ENCODE measurements at places on chromosomes 1 and 21.

- H3K4me1 ChIP-seq = no peaks in the 10 kb centered on the region
- H3K4me3 ChIP-seq = no peak overlapping the region
- H3K27me3 ChIP-seq = no peaks in the 10 kb centered on the region
- no peak overlapping the region for H3K27ac ChIP-seq
- H3K36me3 ChIP-seq = peaks cover 2% of the 10 kb centered on the region
These were observed 49.9 kb downstream of the TRPM2 start for GRCh38 chr21:44403106-44404020.

DNA sequence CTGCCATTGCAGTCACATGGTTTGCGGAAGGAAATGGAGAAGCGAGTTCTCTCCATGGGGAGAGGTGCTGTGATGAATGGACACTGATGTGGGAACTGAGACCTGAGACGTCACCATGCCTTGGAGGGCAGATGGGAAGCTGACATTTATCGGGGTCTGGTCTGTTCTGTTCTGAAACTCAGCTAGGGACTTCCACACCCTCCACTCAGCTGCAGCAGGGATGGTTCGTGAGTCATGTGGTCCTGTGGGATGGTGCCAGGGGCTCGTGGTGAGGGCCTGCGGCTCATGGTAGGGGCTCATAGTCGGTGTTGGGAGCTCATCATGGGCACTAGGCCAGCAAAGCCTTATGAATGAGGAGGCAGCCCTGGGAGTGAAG, 6.1 kb downstream of the GPR137B start:
- DNase-seq = no peak
- H3K4me1 ChIP-seq = peaks cover 4% of the 10 kb centered on the region
- no peaks in the 10 kb centered on the region for H3K36me3 ChIP-seq

- H3K4me3 ChIP-seq = no peak overlapping the region
- no peaks in the 10 kb centered on the region for H3K27me3 ChIP-seq
- H3K36me3 ChIP-seq = no peaks in the 10 kb centered on the region
- no peak overlapping the region for H3K27ac ChIP-seq
These were observed 23.1 kb upstream of the PDE4B start for GRCh38 chr1:65769636-65770035.

GRCh38 chr1:240667351-240667750, 55.4 kb upstream of the GREM2 start:
- no peaks in the 10 kb centered on the region for H3K36me3 ChIP-seq
- H3K27ac ChIP-seq = no peak overlapping the region
- H3K27me3 ChIP-seq = no peaks in the 10 kb centered on the region
- DNase-seq = no peak
- H3K4me1 ChIP-seq = no peaks in the 10 kb centered on the region
- H3K4me3 ChIP-seq = no peak overlapping the region

GRCh38 chr1:181115368-181115684, 26.8 kb downstream of the IER5 start:
- H3K27me3 ChIP-seq = no peaks in the 10 kb centered on the region
- H3K27ac ChIP-seq = no peak overlapping the region
- H3K4me1 ChIP-seq = no peaks in the 10 kb centered on the region
- H3K4me3 ChIP-seq = no peak overlapping the region
- no peaks in the 10 kb centered on the region for H3K36me3 ChIP-seq
- no peak for DNase-seq

DNA sequence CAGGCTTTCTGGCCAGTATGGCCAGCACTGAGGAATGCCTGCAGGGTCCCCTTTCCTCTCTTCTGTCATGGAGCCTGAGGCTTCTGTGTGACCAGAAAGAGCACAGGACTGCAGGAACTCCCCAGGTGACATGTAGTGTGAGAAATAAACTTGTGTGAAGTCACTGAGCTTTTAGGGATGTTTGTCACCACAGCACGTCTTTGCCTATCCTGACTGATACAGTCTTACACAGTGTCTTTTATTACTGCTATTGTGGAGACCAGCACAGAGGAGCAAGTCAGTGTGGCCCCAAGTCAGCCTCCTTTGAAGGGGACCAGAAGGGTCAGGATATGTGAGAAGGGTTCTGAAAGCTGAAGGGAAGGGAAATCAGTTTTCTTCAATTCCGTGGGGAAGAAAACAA, 102.5 kb downstream of the LAMC2 start:
- peaks cover 9% of the 10 kb centered on the region for H3K4me1 ChIP-seq
- H3K27me3 ChIP-seq = no peaks in the 10 kb centered on the region
- H3K36me3 ChIP-seq = peaks cover 9% of the 10 kb centered on the region
- no peak overlapping the region for H3K27ac ChIP-seq
- no peak for DNase-seq

DNA sequence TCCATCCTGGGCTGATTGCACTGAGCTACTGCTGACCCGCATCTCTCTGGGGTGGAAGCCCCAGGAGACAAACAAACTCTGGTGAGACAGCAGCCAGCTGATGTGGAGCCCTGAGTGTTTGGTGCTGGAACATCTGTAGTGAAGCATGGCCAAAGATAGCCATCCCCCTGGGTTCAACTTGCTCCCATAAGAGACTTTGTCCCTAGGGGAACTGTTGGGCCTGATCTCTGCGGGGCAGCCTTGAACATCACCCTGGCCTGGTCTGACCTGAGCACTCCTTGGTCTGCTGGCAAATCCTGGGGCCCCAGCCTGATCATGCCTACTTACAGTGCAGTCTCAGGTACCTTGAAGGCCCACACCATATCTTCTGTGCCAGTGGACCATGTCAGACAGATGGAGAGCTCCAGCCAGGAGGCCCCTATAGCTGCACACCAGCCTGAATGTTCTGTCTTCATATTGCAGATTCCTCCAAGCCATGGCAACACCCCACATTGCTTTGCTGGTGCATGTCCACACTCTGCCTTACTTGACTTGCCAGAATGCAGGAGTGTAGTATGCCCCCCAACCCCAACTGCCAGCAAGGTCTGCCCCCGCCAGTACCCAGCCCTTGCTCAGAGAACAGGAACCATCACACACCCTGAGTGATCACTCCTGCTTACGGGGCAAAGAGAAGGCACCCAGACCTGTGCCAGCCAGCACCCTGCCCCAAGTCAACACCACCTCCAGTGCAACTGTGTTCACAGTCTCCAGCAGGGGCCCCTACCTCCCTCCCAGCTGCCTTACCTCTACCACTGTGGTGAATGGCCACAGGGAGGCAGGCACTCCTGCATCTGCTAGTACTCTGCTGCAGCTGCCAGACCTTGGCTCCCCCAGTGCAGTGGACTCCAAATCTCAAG, 690.5 kb upstream of the NR5A2 start:
- peak; percentile 73 for DNase-seq
- no peaks in the 10 kb centered on the region for H3K36me3 ChIP-seq
- H3K27ac ChIP-seq = no peak overlapping the region
- H3K4me3 ChIP-seq = no peak overlapping the region

DNA sequence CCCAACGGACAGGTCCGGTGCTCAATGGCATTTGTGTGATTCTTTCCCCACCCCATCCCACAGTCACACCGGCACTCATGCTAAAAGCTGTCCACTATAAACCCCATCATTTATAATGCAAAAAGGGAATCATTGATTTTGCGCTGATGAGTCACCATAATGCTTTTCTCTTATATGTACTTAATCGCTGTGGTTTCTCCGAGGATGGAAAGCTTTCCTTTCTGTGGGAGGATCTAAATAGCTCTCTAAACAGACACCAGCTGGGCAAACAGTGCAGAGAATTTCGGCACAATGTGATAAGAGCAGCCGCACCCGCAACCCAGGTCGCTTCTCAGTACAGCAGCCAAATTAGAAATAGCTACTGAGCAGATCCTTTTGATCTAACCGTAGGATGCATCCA, 85.6 kb downstream of the SETD4 start:
- H3K27me3 ChIP-seq = no peaks in the 10 kb centered on the region
- no peak overlapping the region for H3K4me3 ChIP-seq
- no peak overlapping the region for H3K27ac ChIP-seq

GRCh38 chr1:219924342-219924741, 4.0 kb downstream of the SLC30A10 start:
- H3K36me3 ChIP-seq = no peaks in the 10 kb centered on the region
- no peak overlapping the region for H3K27ac ChIP-seq
- H3K27me3 ChIP-seq = peaks cover 13% of the 10 kb centered on the region
- DNase-seq = no peak
- no peaks in the 10 kb centered on the region for H3K4me1 ChIP-seq

DNA sequence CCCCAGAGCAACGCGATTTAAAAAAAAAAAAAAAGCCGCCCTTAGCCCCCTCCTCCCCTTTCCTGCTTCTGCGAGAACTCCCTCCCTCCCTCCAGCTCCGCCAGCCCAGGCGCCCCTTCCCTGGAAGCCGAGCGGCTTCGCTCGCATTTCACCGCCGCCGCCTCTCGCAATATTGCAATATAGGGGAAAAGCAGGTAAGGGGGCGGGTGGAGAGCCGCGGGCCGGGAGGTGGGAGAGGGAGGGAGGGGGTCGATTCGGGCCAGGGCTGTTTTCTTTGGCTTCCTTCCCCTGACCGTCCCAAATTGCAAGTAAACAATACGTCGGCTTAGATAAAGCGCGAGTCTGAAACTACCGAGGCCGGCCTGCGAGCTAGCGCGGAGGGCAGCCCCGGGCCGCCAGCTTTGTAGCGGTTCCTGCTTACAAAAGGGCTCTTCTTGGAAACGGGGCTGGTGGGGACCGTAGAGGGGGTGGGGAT, 408 bp downstream of the LMO4 start:
- DNase-seq = peak; percentile 40
- peak overlapping the region; percentile 82 for H3K4me3 ChIP-seq
- H3K27ac ChIP-seq = no peak overlapping the region
- H3K27me3 ChIP-seq = no peaks in the 10 kb centered on the region
- H3K36me3 ChIP-seq = peaks cover 22% of the 10 kb centered on the region

DNA sequence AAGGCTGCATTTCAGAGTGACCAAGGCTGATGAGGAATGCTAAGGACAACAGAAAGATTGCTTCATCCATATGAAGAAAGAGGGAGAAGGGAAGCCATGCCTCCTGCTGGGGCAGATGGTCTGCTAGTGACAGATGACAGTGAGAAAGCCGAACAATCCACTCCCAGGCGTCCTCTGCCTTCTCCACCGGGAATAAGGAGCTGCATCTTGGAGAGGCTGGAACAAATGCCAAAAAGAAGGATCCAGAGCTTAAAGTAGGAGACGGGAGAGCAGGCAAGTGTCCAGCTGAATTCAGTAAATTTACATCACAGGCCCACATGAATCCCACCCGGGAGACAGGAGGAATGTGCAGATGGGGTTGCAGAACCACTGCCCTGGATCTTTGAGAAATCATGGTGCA, 33.4 kb downstream of the DDX20 start:
- H3K27ac ChIP-seq = no peak overlapping the region
- no peak for DNase-seq
- H3K27me3 ChIP-seq = no peaks in the 10 kb centered on the region
- H3K4me1 ChIP-seq = peaks cover 2% of the 10 kb centered on the region
- no peak overlapping the region for H3K4me3 ChIP-seq

DNA sequence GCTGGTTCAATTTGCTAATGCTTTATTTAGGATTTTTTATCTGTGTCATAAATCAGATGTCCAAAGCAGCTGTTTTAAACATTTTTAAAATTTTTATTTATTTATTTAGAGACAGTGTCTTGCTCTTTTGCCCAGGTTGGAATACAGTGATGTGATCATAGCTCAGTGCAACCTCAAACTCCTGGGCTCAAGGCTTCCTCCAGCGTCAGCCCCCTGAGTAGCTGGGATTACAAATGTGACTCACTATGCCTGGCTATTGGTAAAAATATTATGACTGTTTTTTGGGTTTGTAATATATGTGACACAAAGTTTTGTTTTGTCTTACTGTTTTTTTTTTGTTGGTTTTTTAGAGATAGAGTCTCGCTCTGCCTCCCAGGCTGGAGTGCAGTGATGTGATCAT, 11.8 kb downstream of the ZBED6 start:
- H3K27ac ChIP-seq = no peak overlapping the region
- DNase-seq = no peak
- peaks cover 60% of the 10 kb centered on the region for H3K36me3 ChIP-seq
- H3K4me1 ChIP-seq = no peaks in the 10 kb centered on the region
- no peak overlapping the region for H3K4me3 ChIP-seq

DNA sequence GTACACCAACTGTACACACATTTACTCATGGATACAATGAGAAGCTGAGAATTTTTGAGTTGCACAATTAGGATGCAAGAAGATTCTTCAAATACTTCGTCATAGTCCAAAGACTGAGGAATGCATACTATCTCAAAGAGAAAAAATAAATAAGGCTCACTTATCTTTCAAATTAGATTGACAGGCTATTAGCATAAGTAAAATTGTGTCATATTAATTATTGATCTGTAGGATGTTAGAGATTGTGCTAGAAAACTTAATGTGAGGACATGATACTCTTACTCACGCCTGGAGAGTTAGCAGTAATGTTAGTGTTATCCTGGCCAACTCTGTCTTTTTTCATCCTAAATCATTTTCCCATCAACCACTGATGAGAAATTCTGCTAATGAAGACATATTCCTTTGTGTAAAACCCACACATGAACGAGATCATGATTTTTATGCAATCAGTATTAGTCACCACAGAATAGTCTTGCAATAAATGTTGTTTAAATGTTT, 659.0 kb downstream of the LTN1 start:
- no peak for DNase-seq
- H3K27ac ChIP-seq = no peak overlapping the region
- no peaks in the 10 kb centered on the region for H3K4me1 ChIP-seq
- H3K27me3 ChIP-seq = no peaks in the 10 kb centered on the region
- no peak overlapping the region for H3K4me3 ChIP-seq
- peaks cover 17% of the 10 kb centered on the region for H3K36me3 ChIP-seq

- no peak overlapping the region for H3K4me3 ChIP-seq
- H3K36me3 ChIP-seq = peaks cover 40% of the 10 kb centered on the region
- DNase-seq = no peak
- H3K27me3 ChIP-seq = no peaks in the 10 kb centered on the region
These were observed 51.8 kb upstream of the FASLG start for GRCh38 chr1:172607145-172607544.

GRCh38 chr1:148353461-148354283, 129.4 kb downstream of the PPIAL4G start:
- H3K4me1 ChIP-seq = no peaks in the 10 kb centered on the region
- no peak overlapping the region for H3K27ac ChIP-seq
- peak; percentile 87 for DNase-seq
- peak overlapping the region; percentile 86 for H3K4me3 ChIP-seq
- H3K27me3 ChIP-seq = peaks cover 3% of the 10 kb centered on the region
- no peaks in the 10 kb centered on the region for H3K36me3 ChIP-seq

DNA sequence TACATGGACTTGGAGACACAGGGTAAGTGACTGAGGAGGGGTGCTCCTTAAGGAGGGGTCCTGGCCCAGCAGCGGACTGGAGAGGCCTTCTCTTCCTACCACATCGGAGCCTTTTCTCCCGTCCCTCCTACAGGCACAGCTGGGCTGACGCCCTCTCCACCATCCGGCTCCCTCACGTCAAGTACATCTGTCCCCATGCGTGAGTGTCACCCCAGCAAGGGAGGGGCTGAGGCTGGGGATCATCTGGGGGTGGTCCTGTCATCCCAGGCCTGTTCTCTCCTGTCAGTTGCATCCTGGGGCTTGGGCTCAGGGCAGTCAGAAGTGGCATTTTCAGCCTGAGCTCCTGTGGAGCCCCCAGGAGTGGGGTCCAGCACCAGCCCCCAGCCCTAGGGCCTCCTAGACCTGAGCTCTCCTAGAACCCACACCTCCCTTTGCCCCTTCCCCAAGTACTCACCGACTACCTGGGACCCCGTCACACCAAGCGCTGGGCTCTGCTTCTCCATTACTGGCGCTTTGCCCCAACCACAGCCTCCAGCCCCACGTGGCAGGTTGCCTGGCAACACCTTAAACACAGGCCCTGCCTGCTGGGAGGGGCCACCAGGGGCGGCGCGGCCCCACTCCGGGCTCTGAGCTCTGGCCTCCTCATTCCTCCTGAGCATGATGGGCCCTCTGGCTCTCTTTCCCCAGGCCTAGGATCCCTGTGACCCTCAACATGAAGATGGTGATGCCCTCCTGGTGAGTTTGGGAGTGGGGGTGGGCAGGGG, 2.3 kb downstream of the LYPLA2 start:
- H3K27me3 ChIP-seq = no peaks in the 10 kb centered on the region
- no peaks in the 10 kb centered on the region for H3K4me1 ChIP-seq
- H3K36me3 ChIP-seq = peaks cover 49% of the 10 kb centered on the region
- no peak for DNase-seq
- peak overlapping the region; percentile 99 for H3K4me3 ChIP-seq
- H3K27ac ChIP-seq = no peak overlapping the region
